T-helper 1 cell (primary cell): ENCODE measurements at places on chromosomes 6 and 20.

DNA sequence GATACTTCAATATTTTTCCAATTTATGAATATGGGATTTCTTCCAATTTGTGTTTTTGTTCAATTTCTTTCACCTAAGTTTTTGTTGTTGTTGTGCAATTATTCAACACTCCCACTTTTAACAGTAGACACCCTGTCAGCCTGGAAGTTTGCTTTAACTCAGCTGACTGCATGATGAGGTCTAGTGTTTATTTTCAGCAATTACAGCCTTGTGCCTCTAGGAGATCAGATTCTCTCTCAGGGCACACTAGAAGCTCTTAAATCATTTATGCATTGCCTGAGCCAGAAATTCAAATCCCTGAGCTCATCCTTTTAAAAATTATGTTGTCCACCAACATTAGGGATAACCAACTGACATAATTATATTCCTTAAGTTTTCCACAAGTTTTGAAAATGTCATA is 85.7 kb downstream of the MRAP2 start:
- DNase-seq: no peak

DNA sequence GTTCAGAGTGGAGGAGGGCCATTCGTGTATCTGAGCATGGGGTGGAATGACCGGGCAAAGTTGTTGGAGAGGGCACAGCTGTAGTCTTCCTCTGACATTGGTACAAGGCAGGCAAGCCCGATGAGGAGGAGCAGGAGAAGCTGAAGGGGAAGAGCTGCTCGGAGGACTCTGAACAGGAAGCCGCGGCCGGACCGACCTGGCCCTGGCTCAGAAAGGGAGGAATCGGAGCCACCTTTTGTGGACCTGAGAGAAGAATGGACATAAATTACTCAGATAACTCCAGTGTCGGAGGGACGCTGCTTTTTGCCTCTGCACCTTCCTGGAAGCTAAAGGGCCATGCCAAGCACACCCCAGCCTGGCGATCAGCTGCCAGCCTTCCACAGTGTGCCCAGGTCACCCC is 315.0 kb downstream of the ESR1 start:
- no peak for DNase-seq

DNA sequence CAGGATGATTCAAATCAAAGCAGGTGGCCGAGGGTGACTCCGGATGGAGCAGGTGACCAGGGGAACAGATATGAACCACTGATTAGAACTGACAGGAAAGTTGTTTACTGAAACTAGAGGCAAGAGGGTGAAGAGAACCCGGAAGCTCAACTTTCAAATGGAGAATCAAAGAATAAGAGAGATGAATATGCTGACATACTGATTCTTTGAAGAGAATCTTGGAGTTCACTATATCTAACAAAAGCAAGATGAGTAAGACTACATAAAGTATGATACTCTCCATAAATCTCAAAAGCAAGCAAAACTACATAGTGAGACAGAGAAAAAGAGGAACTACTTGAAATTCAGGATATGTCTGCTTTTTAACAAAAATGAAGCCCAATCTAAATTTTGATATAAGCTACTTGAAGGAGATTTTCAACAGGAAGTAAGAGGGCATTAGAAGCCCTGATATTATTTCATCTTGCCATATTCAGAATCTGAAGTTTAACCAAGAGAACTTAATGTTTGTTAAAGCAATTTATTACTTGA is 4.0 kb upstream of the UBD start:
- no peak for DNase-seq

DNA sequence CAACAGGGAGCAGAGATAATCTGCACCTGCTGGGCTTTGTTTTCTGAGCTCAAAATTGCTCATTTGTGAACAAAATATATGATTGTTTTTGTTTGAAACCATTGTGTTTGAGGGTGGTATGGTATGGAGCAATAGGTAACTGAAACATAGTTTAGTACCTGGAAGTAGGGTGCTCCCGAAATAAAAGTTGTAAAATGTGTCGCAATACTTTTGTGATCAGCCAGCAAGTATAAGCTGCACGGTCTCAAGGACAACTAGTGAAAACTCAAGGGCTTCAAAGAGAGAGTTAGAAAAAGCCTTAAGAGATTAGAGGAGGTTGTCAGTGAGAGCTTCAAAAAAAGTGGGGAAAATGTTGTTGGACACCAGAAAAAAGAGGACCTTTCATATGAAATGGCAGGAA is 579.8 kb upstream of the POU3F2 start:
- no peak for DNase-seq

DNA sequence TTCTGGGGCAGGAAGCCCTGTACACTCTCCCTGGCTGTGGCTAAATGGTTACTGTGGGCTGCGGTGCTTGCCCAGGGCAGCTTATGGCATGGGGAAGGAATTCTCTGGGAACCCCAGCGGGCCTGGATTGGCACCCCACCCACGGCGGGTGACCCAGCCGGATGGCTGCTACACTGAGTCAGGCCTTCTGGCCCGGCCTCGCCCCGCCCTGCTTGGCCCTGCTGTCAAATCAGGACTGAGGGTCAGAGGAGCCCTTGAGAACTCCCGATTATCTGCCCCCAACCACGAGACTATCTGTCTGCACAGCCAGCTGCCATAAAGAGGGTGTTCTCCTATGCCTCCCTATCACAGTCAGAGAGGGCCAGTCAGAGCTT is 7.3 kb upstream of the ITPR3 start:
- DNase-seq: no peak

DNA sequence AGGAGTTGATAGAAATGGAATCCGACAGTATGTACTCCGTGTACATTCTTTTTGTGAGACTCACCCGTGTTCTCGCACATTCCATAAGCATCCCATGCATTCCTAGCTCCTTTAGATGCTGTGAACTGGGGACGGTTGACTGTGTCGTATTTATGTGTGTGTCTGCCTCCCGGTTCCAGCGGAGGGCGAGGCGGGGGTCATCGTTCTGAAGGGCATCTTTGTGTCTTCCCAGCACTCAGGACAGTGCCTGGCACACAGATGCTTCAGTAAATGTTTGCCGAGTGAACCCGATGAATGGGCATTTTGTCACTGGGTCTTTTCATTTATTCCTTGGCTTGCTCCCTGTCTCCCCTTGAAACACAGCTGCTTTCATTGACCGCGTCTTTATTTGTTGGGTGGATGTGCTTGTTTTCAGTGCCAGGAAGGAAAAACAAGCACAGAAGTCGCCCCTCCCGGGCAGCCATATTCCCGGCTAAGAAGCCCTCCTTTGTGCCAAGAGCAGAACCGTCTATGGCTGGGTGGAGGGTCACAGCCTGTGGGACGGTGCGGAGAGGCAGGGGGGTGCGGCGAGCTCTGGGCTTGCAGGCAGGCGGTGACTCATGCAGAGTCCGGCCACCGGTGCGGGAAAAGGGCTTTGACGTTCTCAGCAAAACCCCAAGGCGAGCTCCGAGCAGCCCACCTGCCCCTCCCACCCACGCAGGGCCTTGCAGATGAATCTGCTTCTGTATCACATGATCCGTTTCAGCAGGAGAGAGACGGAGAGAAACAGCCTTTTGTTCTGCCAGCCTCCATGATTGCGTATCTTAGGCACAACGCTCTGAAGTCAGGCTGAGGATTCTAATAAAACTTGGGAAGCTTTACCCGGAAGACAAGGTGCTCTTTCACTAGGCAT is 11.2 kb upstream of the PSMG4 start:
- DNase-seq: no peak

DNA sequence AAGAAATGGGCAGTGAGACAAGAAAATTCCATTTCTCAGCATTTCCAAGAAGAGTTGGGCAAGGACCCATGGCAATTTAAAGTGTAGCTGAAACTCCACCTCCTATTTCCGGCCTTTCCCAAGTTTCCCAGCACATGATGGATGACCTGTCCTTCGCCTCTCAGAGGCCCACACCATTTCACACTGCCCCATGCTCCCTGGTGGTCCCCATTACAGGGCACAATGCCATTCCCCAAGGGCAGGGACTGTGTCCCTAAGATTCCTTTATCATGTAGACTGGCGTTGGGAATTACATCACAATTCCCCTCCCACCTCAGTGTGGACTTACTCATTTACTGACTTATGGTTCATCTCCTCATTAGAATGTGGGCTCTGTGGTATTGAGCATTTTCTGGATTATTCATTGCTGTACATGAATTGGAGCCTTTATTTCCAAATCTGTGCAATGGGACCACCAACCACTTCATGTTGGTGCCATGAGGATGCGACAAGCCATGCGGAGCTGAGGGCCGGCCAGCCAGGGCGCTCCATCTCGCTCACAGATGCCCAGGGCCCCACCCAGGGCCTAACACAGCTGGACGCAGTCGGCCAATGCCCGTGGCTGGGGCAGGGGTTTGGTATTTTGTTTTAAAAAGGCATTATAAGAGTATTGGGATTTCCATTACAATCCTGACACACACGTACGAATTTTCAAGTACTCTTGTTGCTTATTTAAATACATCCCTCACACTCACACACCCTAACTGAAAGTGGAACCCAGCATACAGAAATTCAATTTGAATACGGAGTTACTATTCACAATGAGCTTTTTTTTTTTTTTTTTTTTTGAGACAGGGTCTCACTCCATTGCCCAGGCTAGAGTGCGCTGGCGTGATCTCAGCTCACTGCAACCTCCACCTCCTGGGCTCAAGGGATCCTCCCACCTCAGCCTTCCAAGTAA is 5.4 kb downstream of the ACSS1 start:
- DNase-seq: no peak

DNA sequence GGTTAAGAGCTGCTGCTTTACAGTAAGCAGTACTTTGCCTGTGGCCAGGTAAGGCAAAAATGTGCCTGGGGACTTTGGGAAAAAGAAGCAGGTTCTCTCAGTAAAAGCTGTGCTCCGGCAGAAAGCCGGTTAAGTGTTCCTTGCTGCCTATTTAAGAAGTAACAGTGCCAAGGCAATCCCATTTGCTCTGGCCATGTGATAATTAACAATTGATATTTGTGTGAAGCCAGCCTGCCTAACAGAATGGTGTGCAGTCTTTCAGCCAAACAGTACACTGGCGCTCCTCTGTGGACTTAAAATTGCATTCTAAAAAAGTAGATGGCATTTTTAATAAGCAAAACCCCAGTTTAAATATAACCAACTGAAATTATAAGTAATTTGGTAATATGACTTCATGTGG is 430.3 kb downstream of the PLCB1 start:
- no peak for DNase-seq

GRCh38 chr6:37173493-37174195 is 3.7 kb downstream of the PIM1 start:
- DNase-seq: no peak

DNA sequence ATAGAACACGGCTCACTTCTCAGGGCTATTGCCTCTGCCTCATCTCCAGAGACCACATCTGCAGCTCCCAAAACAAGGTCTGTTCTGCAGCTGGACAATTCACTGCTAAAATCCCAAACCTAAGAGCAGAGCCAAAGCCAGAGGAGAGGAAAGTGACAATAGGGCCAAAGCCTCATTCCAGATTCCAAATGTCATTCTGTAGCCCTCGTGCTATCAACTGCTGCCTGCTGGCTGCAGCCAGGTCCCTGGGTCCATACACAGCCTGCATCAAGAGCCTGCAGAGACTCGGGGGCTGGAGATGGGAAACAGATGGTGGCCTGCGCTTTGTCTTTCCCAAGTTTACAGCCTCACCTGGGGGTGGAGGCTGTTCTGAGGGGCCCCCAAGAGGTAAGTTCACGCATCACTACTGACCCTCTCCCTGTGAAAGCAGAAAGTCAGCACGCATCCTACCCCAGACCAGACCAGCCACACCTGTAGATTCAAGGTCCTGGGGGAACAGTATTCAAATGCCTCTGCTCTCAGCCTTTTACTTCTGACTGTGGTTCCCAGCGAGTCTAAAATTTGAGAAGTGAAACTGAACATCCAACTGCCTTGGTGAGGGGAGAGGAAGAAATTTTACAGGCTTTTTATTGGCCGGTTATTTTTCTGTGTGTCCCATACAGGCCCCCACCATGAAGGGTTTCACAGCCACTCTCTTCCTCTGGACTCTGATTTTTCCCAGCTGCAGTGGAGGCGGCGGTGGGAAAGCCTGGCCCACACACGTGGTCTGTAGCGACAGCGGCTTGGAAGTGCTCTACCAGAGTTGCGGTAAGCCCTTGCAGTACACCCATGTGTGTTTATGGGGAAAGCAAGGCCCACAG is at the start of gene LY86:
Gene LY86 (plus strand): TSS at position 657 of the 860 bp plus-strand sequence. CDS start 15 bp downstream, at position 672.
- no peak for DNase-seq

- DNase-seq: no peak
Measured at GRCh38 chr20:8076306-8077136, 55.5 kb upstream of the PLCB1 start.

GRCh38 chr6:125294925-125295324 is 6.8 kb downstream of the HDDC2 start:
- DNase-seq: no peak

GRCh38 chr6:44342052-44342451 is 398 bp upstream of the SPATS1 start:
- DNase-seq: no peak

GRCh38 chr6:154937306-154938220 is 57.6 kb upstream of the TIAM2 start:
- DNase-seq: no peak

- DNase-seq: no peak
Measured at GRCh38 chr6:110366975-110367374, 8.8 kb upstream of the METTL24 start.

DNA sequence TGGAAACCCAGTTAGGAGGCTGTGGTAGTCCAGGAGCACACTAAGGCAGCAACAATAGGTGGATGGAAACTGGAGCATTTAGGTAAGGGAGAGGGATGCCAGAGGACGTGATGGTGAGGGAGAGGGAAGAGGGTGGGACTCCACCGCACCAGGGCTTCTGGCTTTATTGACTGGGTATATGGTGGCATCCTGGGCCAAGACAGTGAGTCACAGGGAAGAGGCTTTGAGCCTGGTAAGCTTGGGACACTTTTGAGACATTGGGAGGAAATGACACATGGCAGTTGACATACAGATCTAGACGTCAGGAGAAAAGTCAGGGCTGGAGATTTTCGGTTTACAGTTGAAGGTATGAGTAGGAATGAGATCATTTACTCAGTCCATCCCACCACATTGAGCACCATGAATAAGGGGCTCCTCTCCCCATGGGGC is 14.9 kb downstream of the NT5E start:
- DNase-seq: no peak

GRCh38 chr6:80289727-80290126 is 183.3 kb downstream of the BCKDHB start:
- DNase-seq: no peak

- DNase-seq: no peak
Measured at GRCh38 chr20:10719740-10720385, 46.1 kb upstream of the JAG1 start.

DNA sequence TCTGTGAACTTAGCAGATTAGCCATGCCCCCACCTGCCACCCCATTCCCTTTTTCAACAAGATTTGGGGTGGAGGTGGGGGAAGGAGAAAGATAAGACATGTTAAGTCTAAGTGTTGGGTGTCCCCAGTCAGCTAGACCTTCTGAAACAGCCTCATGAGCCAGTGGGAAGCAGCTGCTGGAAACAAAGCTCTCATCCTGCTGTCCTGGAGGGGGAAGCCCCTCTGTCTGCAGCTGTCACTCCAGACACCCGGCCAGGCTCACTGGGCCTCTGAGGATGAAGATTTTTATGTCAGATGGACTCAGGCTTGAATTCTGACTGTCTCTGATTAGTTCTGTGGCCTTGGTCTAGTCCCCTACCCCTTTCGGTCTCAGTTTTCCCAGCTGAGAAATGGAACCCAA is 1.1 kb downstream of the BPIFB3 start:
- no peak for DNase-seq

GRCh38 chr6:54719633-54720032 is 126.9 kb upstream of the FAM83B start:
- no peak for DNase-seq

- no peak for DNase-seq
Measured at GRCh38 chr6:115969930-115970273, 90.8 kb downstream of the FRK start.
